Thoracic aorta (tissue), 2 donors: ENCODE measurements at places on chromosomes 16 and 17.
A peak's percentile ranks its signal among the peaks of the same experiment; 100 is the strongest.

GRCh38 chr17:8680466-8681169 lies 50.1 kb upstream of the MYH10 start:
- peaks cover 60% of the 10 kb centered on the region for H3K4me1 ChIP-seq
- H3K27ac ChIP-seq: peak overlapping the region; percentile 94
- H3K4me3 ChIP-seq: peak overlapping the region; percentile 61
- no peak for DNase-seq
- H3K27me3 ChIP-seq: no peaks in the 10 kb centered on the region

GRCh38 chr16:48123104-48123788 lies 32.5 kb downstream of the ABCC12 start:
- no peak overlapping the region for H3K27ac ChIP-seq
- no peaks in the 10 kb centered on the region for H3K27me3 ChIP-seq
- no peaks in the 10 kb centered on the region for H3K4me1 ChIP-seq
- H3K36me3 ChIP-seq: no peaks in the 10 kb centered on the region

DNA sequence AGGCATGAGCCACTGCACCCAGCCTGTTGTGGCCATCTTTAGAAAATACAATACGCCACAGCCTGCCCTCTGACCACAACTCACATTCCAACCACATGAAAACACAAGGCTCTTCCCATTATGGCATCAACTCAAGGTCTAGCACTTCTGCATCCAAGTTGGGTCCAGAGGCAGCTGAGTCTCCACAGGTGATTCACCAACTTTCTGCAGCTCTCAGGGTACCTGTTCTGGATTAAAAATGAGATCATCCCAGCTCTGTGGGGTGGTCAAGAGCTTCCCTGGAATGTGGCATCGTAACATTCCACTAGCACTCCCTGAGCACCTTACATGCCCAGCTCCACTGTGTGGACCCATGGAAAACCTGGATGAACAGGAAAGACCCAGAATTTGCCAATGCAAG lies 9.9 kb upstream of the GUCY2D start:
- DNase-seq: no peak
- H3K4me1 ChIP-seq: no peaks in the 10 kb centered on the region
- H3K36me3 ChIP-seq: no peaks in the 10 kb centered on the region

GRCh38 chr16:57920215-57920879 lies 50.6 kb downstream of the CNGB1 start:
- DNase-seq: no peak
- no peak overlapping the region for H3K27ac ChIP-seq
- H3K4me3 ChIP-seq: no peak overlapping the region
- H3K36me3 ChIP-seq: no peaks in the 10 kb centered on the region
- H3K27me3 ChIP-seq: no peaks in the 10 kb centered on the region

DNA sequence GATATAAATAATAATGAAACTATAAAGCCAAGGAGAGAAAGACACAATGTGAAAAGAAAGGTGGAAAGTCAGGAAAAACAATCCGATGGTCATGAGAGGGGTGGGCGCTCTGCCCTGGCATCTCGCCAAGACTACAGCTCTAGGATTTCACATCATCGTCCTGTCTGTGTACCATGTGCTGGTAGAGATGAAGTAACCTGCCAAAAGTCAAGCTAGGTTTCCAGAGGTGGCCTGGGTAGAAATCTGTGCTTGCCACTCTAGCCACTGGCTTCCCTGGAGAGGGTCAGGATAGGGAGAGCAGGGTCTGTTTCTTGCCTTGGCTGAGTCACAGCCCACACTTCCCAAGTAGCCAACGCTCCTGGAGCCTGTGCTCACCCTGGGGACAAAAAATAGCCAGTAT lies 31.0 kb upstream of the TRAP1 start:
- no peak overlapping the region for H3K4me3 ChIP-seq
- no peak overlapping the region for H3K27ac ChIP-seq
- no peaks in the 10 kb centered on the region for H3K4me1 ChIP-seq
- H3K27me3 ChIP-seq: no peaks in the 10 kb centered on the region
- DNase-seq: no peak
- H3K36me3 ChIP-seq: peaks cover 51% of the 10 kb centered on the region

GRCh38 chr16:81738783-81739496 lies 40.2 kb upstream of the PLCG2 start:
- no peaks in the 10 kb centered on the region for H3K4me1 ChIP-seq
- no peaks in the 10 kb centered on the region for H3K27me3 ChIP-seq
- DNase-seq: no peak
- H3K36me3 ChIP-seq: no peaks in the 10 kb centered on the region

DNA sequence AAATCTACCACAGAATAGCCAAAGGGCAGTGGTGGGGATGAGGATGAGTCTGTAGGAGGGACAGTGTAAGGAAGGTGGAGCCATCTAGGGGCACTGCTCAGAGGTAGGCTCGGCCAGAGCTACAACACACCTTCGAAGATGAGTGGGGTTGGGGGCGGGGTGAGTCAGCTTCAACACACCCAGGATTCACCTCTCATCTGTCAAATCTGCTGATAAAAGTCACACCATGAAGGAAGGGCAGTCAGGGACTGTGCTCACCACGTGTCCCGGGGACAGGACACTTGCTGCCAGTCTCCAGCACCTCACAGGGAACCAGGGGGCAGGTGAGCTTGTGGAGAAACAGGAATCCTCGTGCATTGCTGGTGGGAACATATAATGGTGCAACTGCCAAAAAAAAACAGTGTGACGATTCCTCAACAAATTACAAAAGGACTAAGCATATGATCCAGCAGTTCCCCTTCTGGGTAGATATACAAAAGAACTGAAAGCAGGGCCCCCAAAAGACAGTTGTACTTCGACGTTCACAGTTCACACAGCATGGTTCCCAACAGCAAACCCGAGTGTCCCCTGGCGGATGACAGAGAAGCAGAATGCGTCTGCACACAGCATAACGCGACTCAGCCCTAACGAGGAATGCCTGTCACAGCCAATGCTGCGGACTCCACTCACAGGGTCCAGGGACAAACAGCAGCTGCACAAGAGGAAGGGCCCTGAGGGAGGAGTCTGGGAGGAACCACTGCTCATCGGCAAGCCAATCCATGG lies 133.1 kb downstream of the ANKRD11 start:
- H3K27me3 ChIP-seq: no peaks in the 10 kb centered on the region
- no peaks in the 10 kb centered on the region for H3K36me3 ChIP-seq
- H3K27ac ChIP-seq: no peak overlapping the region
- no peak overlapping the region for H3K4me3 ChIP-seq
- peaks cover 65% of the 10 kb centered on the region for H3K4me1 ChIP-seq

DNA sequence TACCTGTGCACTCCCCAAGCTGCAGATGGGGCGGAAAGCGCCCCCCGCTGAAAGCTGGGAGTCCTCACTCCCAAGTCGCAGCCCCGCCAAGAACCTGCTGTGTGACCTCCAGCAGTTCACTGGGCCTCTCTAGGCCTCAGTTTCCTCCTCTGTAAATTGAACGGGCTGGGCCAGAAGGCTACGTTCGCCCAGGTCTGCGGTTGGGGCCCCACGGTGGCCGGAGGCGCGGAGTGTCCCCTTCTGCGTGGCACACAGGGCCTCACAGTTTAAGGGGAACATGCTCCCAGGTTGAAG lies 628 bp downstream of the GALK1 start:
- no peaks in the 10 kb centered on the region for H3K36me3 ChIP-seq
- H3K4me1 ChIP-seq: peaks cover 24% of the 10 kb centered on the region
- H3K27ac ChIP-seq: peak overlapping the region; percentile 71
- DNase-seq: no peak
- H3K4me3 ChIP-seq: peak overlapping the region; percentile 94
- no peaks in the 10 kb centered on the region for H3K27me3 ChIP-seq

GRCh38 chr16:10838621-10839278 lies 20.2 kb upstream of the TVP23A start:
- H3K4me1 ChIP-seq: no peaks in the 10 kb centered on the region
- H3K27ac ChIP-seq: no peak overlapping the region
- H3K27me3 ChIP-seq: no peaks in the 10 kb centered on the region
- H3K4me3 ChIP-seq: no peak overlapping the region
- no peaks in the 10 kb centered on the region for H3K36me3 ChIP-seq

- no peak overlapping the region for H3K27ac ChIP-seq
- peaks cover 7% of the 10 kb centered on the region for H3K4me1 ChIP-seq
- H3K36me3 ChIP-seq: peaks cover 42% of the 10 kb centered on the region
- no peak overlapping the region for H3K4me3 ChIP-seq
Measured at GRCh38 chr17:81000334-81000630, 8.6 kb downstream of the CHMP6 start.

- no peaks in the 10 kb centered on the region for H3K27me3 ChIP-seq
- DNase-seq: no peak
- H3K4me1 ChIP-seq: no peaks in the 10 kb centered on the region
- H3K27ac ChIP-seq: no peak overlapping the region
- H3K36me3 ChIP-seq: no peaks in the 10 kb centered on the region
- no peak overlapping the region for H3K4me3 ChIP-seq
Measured at GRCh38 chr16:46996391-46996790, 22.9 kb upstream of the DNAJA2 start.

GRCh38 chr16:67783353-67783725 lies 23.0 kb downstream of the RANBP10 start:
- no peak overlapping the region for H3K4me3 ChIP-seq
- no peaks in the 10 kb centered on the region for H3K36me3 ChIP-seq
- no peak for DNase-seq
- no peaks in the 10 kb centered on the region for H3K27me3 ChIP-seq
- no peaks in the 10 kb centered on the region for H3K4me1 ChIP-seq

- H3K4me3 ChIP-seq: no peak overlapping the region
- no peak for DNase-seq
- no peaks in the 10 kb centered on the region for H3K36me3 ChIP-seq
- H3K4me1 ChIP-seq: peaks cover 11% of the 10 kb centered on the region
- H3K27ac ChIP-seq: peak overlapping the region; percentile 73
Measured at GRCh38 chr17:31587462-31587861, 196.0 kb downstream of the RAB11FIP4 start.

- H3K27ac ChIP-seq: no peak overlapping the region
- no peaks in the 10 kb centered on the region for H3K4me1 ChIP-seq
Measured at GRCh38 chr16:86122681-86123342, 223.8 kb downstream of the IRF8 start.

DNA sequence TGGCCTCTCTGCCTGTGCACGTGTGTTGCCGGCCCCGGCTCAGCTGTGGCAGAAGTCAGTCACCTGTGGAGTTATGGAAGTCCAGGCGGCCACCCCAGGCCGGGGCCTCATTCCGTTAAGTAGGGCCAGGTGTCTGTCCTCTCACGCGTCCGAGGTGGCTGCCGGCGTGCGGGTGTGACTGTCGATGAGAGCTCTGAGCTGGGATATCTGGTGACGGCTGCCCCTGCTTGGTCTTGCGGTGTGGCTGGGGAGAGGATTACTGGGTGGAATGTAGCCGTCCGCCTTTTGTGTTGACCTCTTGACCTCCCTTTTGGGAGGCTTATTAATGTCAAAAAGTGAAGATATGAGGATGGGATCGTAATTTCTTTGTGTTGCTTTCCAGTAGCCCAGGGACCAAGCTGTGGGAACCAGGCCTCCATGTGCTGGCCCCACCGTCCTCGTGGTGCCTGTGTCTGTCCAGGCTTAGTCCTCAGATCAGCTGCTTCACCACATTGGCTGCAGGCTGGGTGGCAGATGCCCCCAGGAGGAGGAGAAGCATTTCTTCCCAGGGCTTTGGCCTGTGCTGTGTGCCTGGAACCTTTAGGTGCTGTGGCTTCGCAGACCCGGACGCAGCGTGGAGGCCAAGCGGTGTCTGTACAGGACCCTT lies 23.0 kb upstream of the ZNF750 start:
- no peak overlapping the region for H3K27ac ChIP-seq
- H3K27me3 ChIP-seq: no peaks in the 10 kb centered on the region
- H3K36me3 ChIP-seq: no peaks in the 10 kb centered on the region

- H3K36me3 ChIP-seq: peaks cover 29% of the 10 kb centered on the region
- H3K27ac ChIP-seq: no peak overlapping the region
- no peak for DNase-seq
- H3K27me3 ChIP-seq: no peaks in the 10 kb centered on the region
Measured at GRCh38 chr16:314795-315299, 31.9 kb downstream of the PDIA2 start.

DNA sequence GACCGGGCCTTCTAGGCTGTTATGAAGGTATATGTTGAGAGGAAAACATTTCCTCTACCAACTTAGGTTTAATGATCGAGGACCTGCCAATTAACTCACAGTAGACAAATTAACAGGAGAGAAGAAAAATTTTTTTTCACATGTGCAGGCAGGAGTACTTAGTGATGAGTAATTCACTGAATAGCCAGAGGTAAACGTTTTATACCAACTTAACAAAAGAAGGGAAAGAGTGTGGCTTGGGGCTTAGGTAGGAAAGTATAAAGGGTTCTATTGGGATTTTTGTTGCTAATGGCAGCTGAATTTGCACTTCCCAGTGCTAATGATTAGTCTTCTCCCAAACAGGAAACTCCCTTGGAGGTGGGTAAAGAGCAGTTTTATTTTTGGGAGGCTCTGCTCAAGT lies 121.6 kb upstream of the HS3ST4 start:
- H3K27me3 ChIP-seq: no peaks in the 10 kb centered on the region
- H3K27ac ChIP-seq: no peak overlapping the region
- H3K4me1 ChIP-seq: no peaks in the 10 kb centered on the region
- no peak overlapping the region for H3K4me3 ChIP-seq
- DNase-seq: no peak

DNA sequence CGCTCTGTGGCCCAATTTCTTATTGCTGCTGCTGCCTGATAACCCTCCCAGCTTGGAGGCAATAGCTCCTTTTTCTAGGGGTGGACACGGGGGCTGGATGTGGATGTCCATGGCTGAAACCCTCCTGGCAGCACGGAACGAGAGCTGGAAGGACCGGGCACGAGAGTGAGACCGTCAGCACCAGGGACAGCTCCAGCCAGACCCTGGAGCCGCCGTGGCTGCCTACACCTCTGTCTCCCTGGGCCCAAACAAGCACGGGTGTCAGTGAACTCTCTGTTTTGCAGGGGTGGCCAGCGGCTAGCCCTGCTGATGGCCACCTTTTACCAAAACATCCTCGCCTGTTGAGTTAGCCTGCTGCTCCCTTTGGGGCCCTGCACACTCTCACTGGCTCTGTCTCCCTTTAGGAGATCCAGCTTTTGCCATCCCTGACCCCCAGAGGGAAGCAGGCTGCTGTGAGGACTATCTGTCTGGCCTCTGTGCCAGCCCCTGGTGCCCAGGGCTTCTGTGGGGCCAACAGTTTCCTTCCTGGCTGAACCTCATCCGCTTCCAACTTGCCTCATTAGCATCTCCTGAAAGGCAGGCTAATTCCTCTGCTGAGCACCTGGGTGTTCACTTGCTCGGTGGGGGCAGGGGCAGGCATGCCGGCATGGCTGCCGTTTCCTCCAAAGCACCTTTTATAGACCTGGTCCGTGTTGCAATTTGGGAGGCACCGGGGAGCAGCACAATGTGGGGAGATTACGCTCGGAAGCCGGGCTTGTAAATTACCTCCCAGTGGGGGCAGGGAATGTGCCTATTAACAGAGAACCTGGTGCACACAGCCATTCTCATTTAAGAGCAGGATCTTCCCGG lies 118.1 kb downstream of the ENGASE start:
- no peaks in the 10 kb centered on the region for H3K27me3 ChIP-seq
- DNase-seq: no peak
- no peaks in the 10 kb centered on the region for H3K4me1 ChIP-seq
- H3K36me3 ChIP-seq: no peaks in the 10 kb centered on the region

DNA sequence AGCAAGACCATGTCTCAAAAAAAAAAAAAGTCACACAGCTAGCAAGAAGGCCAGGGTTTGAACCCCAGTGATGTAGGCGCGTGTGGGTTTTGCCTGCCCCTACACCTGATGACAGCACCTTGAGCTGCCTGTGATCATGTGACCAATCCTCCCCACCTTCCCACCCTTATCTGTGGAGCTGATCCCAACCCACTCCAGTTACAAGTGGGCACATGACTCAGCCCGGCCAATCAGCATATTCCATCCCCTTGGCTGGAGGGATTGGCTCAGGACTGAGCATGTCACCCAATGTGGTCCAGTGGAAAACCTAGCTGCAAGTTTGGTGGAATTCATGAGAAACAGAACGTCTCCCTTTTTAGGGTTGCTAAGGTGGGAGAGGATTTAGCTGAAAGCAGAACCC lies 6.6 kb downstream of the TMEM114 start:
- H3K27ac ChIP-seq: no peak overlapping the region
- DNase-seq: no peak
- no peaks in the 10 kb centered on the region for H3K27me3 ChIP-seq
- H3K36me3 ChIP-seq: no peaks in the 10 kb centered on the region
- peaks cover 6% of the 10 kb centered on the region for H3K4me1 ChIP-seq
